ENCODE measurements at places on chromosomes 4 and X. TPM values are rescaled to one million over a fixed set of nuclear protein-coding genes. Genes with fewer than 3 reads are reported as not detected.

GAGE12E gene
- not detected for total RNA-seq

PCDH19 gene
- 3.4 TPM for total RNA-seq

GPR119 gene
- total RNA-seq, result not detected

GYG2 gene
- 44.4 TPM for total RNA-seq

PRDM8 gene
- 0.03 TPM for total RNA-seq

CSN1S1 gene
- total RNA-seq, result not detected

DNA sequence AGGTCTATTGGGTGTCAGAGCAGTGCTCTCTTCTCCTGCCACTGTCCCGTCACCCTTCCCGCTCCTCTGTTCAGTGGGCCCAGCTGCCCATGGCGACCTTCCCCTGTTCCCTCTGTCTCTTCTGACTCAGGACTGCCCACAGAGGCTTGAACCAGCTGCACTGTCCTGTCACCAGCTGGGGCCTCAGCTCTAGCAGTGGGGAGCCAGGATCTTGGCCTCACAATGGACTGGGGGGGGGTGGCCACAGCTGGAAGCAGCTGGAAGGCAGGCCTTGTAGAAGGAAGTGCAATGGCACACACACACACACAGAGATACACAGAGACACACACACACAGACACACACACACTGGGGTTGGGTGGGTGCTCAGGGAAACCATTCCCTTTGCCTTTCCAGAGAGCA lies 114.0 kb upstream of the PJA1 start:
- peaks cover 10% of the 10 kb centered on the region for H3K27me3 ChIP-seq
- H3K4me3 ChIP-seq, result no peak overlapping the region
- H3K27ac ChIP-seq, result no peak overlapping the region
- H3K36me3 ChIP-seq, result no peaks in the 10 kb centered on the region

DNA sequence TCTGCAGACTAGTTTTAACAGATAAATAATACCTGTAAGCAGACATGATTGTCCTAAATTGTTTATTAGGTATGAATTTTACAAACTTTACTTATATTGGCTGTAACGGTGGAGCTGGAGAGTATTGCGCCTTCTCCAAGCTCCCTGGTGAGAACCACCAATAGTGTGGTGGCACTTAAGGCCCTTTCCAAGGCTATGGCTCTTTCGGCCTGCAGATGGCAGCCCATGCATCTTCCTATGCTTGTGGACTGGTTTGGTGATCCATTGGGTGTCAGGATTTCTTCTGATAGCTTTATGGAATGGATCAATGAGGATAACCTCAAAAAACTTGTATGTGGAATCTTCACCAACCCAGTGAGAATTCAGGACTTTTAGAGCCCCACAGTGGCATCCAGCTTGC lies 7.8 kb downstream of the LARP1B start:
- no peak overlapping the region for H3K27ac ChIP-seq
- H3K27me3 ChIP-seq, result no peaks in the 10 kb centered on the region
- no peaks in the 10 kb centered on the region for H3K4me1 ChIP-seq
- H3K36me3 ChIP-seq, result no peaks in the 10 kb centered on the region

DNA sequence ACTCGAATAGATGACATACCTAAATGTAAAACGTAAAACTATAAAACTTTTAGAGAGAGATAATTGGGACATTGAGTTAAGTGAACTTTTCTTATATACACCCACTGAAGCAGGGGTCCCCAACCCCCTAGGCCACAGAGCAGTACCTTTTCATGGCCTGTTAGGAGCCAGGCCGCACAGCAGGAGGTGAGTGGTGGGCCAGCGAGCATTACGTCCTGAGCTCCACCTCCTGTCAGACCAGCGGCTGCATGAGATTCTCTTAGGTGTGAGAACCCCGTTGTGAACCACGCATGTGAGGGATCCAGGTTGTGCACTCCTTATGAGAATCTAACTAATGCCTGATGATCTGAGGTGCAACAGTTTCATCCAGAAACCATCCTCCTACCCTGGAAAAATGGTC lies 114.8 kb downstream of the HMX1 start:
- H3K27me3 ChIP-seq, result peaks cover 7% of the 10 kb centered on the region
- H3K36me3 ChIP-seq, result no peaks in the 10 kb centered on the region
- DNase-seq, result no peak
- H3K27ac ChIP-seq, result no peak overlapping the region

DNA sequence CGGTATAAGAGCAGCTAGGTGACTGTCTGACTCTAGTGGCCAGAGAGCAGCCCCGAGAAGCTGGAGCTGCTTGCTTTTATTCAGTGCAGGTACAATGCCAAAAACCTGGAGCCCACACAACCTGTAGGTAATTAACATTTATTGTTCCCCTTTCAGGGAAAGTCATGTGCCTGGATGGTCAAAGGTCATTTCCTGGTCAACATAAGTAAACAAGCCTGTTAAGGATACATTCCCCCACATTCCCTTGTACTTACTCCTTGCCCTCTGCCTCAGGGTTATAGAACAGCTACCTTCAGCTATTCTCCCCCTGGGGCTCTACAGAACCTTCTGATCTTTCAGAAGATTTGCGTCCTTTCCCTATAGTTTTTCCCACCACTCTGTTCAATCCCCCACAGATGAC lies 253.4 kb downstream of the TMA16 start:
- H3K27me3 ChIP-seq, result no peaks in the 10 kb centered on the region
- DNase-seq, result no peak
- H3K36me3 ChIP-seq, result no peaks in the 10 kb centered on the region
- no peaks in the 10 kb centered on the region for H3K4me1 ChIP-seq
- no peak overlapping the region for H3K4me3 ChIP-seq
- H3K27ac ChIP-seq, result no peak overlapping the region

- no peak for DNase-seq
- no peaks in the 10 kb centered on the region for H3K36me3 ChIP-seq
- H3K27me3 ChIP-seq, result no peaks in the 10 kb centered on the region
- H3K4me1 ChIP-seq, result no peaks in the 10 kb centered on the region
Observed at GRCh38 chrX:14125462-14125861, 95.8 kb upstream of the GEMIN8 start.

DNA sequence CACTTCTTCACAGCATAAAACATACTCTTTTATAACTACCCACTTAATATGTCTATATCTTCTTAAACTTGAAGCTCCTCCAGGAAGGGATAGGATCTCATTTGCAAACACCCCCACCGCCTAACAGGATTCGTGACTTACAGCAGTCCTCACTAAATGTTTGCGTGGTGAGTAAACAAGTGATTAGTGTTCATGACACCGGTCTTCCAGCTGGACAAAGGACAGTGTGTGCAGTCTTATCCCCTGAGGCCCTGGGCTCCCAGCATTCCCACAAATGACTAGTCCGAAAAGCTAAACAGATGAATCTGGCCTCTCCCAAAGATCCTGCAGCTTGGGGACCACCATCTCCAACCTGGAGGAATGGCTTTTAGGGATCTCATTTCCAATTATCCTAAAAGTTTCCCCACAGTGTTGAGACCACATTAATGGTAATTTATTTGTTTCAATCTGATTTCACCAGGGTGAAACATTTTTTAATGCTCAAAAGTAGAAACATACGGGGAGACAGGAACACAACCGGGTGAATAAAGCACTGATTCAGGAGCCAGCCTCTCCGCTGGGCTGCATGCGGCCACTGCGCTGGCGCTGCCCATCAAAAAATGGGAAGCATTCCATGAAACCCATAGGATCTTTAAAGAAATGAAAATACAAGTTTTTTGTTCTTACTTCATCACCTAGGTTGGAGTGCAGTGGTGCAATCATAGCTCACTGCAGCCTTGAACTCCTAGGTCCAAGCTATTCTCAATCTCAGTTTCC lies 69.2 kb downstream of the HADH start:
- H3K27me3 ChIP-seq, result no peaks in the 10 kb centered on the region
- H3K4me1 ChIP-seq, result no peaks in the 10 kb centered on the region
- no peak overlapping the region for H3K4me3 ChIP-seq
- H3K27ac ChIP-seq, result no peak overlapping the region

- no peak overlapping the region for H3K27ac ChIP-seq
- no peaks in the 10 kb centered on the region for H3K27me3 ChIP-seq
- no peak for DNase-seq
- H3K36me3 ChIP-seq, result no peaks in the 10 kb centered on the region
- H3K4me1 ChIP-seq, result no peaks in the 10 kb centered on the region
Observed at GRCh38 chr4:95314573-95314972, 234.2 kb downstream of the UNC5C start.

DNA sequence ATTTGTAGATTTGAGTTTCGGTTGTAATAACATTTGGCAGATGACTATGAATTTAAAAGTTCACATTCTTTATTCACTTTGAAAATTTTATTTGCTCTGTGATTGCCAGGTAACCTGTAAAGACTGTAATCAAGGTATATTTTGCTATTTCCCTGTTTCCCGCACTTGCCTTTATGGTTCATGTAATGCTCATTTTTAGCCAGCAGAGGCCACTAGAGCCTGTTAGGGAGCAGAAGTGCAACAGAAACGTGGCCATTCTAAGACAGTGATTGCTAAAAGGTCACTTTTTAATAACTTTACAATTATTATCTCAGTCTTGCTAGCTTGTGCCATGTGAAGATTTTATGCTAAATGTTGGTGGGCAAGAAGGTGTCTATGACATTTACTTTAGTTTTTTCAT lies 12.4 kb downstream of the YIPF6 start:
- peaks cover 12% of the 10 kb centered on the region for H3K36me3 ChIP-seq
- H3K4me1 ChIP-seq, result no peaks in the 10 kb centered on the region
- H3K27ac ChIP-seq, result no peak overlapping the region
- no peak overlapping the region for H3K4me3 ChIP-seq
- peak; percentile 59 for DNase-seq

- no peaks in the 10 kb centered on the region for H3K27me3 ChIP-seq
- H3K36me3 ChIP-seq, result no peaks in the 10 kb centered on the region
- DNase-seq, result no peak
- H3K4me1 ChIP-seq, result no peaks in the 10 kb centered on the region
- no peak overlapping the region for H3K27ac ChIP-seq
- H3K4me3 ChIP-seq, result no peak overlapping the region
Observed at GRCh38 chrX:77085372-77085771, 361.8 kb upstream of the FGF16 start.

GRCh38 chr4:145098675-145099037 lies 545 bp downstream of the ABCE1 start:
- H3K4me1 ChIP-seq, result peaks cover 17% of the 10 kb centered on the region
- no peaks in the 10 kb centered on the region for H3K27me3 ChIP-seq
- no peak for DNase-seq
- peaks cover 21% of the 10 kb centered on the region for H3K36me3 ChIP-seq

DNA sequence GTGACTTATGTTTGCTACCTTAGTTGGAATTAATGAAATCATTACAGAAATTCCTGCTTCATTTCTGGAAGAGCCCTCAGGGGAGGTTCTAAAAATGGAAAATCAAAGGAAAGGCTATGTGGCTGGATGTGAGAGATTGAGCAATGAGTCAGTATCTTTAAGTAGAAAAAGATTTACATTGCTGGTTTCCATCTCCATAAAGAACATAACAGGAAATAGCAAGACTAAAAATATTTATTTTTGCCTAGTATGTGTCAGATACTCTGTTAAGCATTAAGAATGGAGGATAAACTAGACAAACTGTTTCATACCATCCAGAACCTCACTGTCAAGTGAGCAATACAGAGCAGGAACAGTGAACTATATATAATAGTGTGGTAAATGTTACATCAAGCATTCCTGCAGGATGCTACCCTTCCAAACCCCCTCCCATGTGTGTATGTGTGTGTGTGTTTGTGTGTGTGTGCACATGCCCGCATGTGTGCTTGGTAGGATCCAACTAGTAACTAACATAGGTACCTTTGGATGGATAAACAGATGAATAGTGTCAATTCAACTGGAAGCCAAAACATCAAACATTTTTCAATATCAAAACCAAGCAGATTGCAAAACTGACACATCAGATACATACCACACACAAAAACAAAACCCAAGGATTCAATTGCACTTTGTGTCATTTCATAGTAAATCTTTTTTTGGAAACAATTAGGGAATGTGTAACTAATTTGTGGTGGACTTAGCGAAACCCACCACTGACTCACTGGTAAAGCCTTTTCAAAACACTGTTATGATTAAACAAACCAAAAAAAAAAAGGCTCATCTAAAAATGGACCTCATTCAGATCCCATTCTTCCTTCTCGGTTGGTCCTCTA lies 223.4 kb downstream of the SHROOM3 start:
- H3K36me3 ChIP-seq, result no peaks in the 10 kb centered on the region
- no peaks in the 10 kb centered on the region for H3K4me1 ChIP-seq
- H3K4me3 ChIP-seq, result no peak overlapping the region
- DNase-seq, result no peak

DNA sequence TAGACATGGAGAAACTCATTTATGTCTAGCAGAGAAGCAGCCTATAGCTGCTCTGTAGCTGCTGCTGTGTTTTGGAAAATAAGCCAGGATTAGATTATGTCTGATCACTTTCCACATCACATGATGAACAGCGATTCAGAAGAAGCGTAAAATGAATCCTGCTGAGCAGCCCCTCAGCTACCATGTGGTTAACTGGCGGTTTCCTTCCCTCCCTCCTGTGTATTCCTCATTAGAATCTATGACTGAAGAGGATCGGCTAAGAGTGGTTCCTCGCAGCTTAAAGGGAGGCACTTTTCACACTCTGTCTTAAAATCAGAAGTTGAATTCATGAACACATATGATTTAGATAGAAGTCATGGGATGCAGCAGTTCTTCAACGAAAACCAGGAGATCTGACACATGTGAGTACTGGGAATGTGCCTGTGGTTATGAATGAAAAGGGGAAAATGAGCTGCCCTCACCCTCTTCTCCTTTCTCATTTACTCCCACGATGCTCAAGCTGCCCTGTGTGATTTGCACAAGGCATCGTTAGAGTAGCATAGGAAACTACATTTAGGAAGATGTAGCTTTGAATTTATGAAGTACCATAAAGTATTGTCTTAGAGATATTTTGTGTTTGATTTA lies at the start of gene PPEF1:
TSS of gene PPEF1 (plus strand) at position 220 of the 624 bp plus-strand sequence. CDS start at position 356, 136 bp downstream.
- H3K36me3 ChIP-seq, result no peaks in the 10 kb centered on the region
- DNase-seq, result no peak
- H3K27me3 ChIP-seq, result no peaks in the 10 kb centered on the region

GRCh38 chr4:29199025-29199424 lies 1521.1 kb upstream of the PCDH7 start:
- no peak overlapping the region for H3K4me3 ChIP-seq
- no peaks in the 10 kb centered on the region for H3K27me3 ChIP-seq
- no peaks in the 10 kb centered on the region for H3K4me1 ChIP-seq
- H3K27ac ChIP-seq, result no peak overlapping the region

DNA sequence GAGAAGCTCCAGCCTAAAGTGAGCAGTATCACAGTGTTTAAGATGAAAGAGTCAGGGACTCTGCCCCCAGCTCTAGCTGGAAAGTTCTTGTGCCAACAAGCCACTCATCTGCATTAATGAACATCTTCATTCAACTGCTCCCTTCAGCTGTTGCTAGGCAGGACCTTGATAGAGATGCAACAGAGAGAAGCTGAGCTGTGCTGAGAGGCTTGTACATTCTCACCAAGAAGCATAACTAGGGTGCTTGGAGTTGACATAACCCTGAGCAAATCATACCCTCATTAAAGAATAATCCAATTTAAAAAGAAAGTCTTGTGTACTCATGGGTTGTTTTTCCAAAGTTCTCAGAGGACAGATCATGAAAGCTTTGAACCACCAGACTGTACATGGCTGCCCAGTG lies 63.2 kb downstream of the ATXN3L start:
- H3K27me3 ChIP-seq, result no peaks in the 10 kb centered on the region
- H3K36me3 ChIP-seq, result no peaks in the 10 kb centered on the region
- H3K4me3 ChIP-seq, result no peak overlapping the region
- H3K27ac ChIP-seq, result no peak overlapping the region
- peaks cover 4% of the 10 kb centered on the region for H3K4me1 ChIP-seq
- no peak for DNase-seq
